ENCODE measurements at places on chromosomes 2 and 18. TPM values are rescaled to one million over a fixed set of nuclear protein-coding genes. Genes with fewer than 3 reads are reported as not detected.
A peak's percentile ranks its signal among the peaks of the same experiment; 100 is the strongest.

C2orf80 gene
- total RNA-seq, result not detected

KCNG2 gene
- total RNA-seq, result 2.6 TPM

CD207 gene
- 0.96 TPM for total RNA-seq

IL18RAP gene
- 5.5 TPM for total RNA-seq

DNA sequence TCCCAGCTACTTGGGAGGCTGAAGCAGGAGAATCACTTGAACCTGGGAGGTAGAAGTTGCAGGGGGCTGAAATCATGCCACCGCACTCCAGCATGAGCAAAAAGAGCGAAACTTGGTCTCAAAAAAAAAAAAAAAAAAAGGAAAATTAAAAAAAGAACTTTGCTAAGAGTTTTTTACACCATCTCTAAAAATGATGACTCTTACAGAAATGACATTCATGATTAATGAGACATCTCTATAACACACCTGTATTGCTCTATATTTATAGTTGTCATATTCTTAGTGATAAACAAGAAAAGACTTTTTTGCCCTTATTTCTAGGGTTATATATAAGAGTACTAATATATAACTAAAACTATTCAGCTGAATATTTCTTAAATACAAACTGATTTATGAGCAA is 34.4 kb downstream of the ANKRD44 start:
- no peak for DNase-seq

DNA sequence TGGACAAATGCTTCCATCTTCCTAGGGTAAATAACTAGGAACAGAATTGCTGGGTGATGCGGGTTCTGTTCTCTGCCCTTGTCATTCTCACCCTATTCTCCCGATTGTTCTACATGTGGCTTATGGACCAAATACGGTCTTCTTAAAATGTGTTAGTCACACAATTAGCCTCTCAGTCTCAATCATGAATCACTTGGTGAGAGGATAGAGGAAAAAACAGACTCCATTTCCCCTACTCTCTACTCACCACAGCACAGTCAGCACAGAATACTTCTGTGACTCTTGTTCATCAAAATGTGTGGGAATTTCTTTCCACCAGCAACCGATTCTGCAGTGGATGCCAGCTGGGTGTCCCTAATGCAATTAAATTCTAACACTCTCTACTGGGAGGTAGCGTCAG is 125.2 kb downstream of the SH3BP4 start:
- no peak for DNase-seq

DNA sequence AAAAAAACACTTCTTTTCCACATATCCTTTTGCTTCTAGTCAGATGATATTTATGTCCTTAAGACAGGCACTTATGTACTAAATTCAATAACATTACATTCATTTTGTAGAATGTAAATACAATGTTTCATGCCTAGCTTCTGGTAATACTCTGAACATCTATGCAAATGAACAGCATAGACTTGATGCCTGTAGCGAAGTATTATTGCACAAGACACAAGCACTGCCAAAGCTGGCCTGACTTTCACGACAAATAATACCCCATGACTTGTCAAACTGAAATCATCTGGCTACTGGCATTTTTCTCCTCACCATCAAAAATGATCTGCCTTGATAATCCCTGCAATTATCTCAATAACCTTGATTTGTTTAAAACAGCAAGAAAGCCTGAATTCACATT is 101.3 kb downstream of the L3MBTL4 start:
- no peak for DNase-seq

DNA sequence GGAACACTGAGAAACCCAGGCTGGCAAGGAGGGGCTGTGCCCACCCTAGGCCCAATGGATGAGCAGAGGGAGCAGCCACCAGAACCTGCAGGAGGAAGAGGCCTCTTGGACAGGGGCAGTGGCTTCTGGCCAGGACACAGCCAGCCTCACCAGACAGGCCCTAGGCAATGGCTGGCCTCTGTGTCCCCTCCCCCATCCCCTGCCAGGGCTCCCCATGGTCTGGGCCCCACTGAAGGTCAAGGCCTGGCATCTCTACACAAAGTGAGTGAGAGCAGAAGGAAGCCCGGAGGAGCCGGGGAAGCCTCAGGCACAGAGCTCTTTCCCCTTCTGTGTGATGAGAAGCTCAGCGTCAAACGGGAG is 6.3 kb downstream of the PRLH start:
- no peak for DNase-seq

DNA sequence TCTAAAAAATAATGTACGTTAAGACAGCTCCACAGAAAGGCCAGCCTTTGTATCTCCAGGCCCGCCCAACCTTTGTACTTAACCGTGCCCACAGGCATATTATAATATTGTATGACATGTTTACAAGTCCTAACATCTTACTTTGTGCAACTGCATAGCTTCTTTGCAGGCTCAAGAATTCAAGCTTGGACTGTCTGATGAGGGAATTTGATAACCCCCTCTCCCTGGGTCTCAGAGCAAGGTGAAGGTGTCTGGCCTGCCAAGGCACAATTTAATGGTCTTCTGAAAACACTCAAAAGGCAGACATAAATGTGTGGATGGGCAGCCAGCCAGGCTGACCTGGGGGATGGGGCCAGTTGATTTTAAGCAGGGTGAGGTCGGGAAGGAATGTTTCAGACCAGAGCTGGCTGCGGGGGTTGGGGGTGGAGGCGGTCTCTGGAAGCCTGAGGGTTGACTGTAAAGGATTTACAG is 732.7 kb upstream of the FANCL start:
- peak; percentile 80 for DNase-seq

DNA sequence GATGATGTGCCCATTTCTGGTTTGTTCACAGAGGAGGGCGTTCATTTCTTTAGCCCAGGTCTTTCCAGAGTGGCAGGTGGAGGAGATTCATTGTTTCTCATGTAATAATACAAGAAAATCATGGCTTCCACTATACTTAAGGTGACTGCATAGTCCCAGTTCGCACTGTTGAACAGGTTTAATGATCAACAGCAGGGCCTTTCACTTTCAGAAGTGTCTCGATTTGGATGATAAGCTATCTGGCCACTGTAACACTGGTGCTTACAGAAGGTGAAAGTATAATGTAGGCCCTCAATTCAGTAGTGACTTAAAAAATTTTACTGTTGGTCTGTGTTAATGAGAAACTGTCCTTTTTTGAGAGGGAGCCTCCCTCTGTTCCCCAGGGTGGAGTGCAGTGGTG is 1.4 kb downstream of the RMC1 start:
- DNase-seq, result no peak

- DNase-seq, result no peak
Observed at GRCh38 chr2:193743089-193743488, 1548.4 kb upstream of the TMEFF2 start.

DNA sequence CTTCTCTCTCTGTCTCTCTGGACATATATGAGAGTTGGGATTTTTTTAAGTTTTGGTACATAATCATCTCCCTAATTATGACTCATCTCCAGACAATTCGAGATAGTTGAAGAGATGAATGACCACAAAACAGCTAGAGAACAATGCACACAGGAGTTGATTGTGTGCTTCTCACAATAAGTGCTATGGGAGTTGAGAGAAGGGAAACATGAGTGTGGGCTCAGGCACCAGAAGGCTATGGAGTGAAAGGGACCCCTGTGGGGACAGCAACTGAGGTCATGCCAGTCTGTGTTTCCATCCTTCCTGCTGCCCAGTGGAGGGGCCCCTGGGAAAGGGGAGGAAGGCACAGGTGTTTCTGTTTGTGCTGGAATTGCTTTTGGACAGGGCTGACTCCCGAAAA is 6.5 kb upstream of the YWHAQ start:
- no peak for DNase-seq

- DNase-seq, result peak; percentile 75
Observed at GRCh38 chr2:189412330-189412953, 28.8 kb upstream of the WDR75 start.

- DNase-seq, result no peak
Observed at GRCh38 chr2:6224267-6224666, 532.1 kb downstream of the SOX11 start.

- DNase-seq, result no peak
Observed at GRCh38 chr2:26729311-26729710, 34.8 kb upstream of the SLC35F6 start.

GRCh38 chr2:28488858-28489575 is 6.8 kb upstream of the PLB1 start:
- DNase-seq, result no peak

DNA sequence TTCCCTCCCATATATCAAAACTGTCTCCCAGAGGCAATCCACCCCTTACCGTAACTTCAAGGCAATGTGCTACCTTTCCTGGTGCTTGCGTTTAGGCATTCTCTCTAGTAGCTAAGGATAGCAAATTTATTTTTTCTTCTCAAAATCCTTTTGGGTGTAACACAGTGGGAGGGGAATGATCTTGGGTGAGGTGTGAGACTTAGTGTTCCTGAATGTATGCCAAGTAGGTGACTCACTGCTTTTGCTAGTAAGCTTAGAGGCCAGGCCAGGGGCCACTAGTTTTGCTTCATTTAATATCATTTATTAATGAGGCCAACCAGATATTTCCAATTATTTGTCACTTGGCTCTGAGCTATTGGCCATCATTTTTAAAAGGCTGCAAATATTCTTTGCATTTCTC is 135.5 kb downstream of the NAPG start:
- peak; percentile 43 for DNase-seq
